CD4-positive, alpha-beta T cell treated with Interleukin-15 for 1 hour (primary cell): ENCODE measurements at places on chromosomes 1 and 21.

- DNase-seq = peak; percentile 73
Observed at GRCh38 chr1:1573843-1574720, 581 bp downstream of the SSU72 start.

DNA sequence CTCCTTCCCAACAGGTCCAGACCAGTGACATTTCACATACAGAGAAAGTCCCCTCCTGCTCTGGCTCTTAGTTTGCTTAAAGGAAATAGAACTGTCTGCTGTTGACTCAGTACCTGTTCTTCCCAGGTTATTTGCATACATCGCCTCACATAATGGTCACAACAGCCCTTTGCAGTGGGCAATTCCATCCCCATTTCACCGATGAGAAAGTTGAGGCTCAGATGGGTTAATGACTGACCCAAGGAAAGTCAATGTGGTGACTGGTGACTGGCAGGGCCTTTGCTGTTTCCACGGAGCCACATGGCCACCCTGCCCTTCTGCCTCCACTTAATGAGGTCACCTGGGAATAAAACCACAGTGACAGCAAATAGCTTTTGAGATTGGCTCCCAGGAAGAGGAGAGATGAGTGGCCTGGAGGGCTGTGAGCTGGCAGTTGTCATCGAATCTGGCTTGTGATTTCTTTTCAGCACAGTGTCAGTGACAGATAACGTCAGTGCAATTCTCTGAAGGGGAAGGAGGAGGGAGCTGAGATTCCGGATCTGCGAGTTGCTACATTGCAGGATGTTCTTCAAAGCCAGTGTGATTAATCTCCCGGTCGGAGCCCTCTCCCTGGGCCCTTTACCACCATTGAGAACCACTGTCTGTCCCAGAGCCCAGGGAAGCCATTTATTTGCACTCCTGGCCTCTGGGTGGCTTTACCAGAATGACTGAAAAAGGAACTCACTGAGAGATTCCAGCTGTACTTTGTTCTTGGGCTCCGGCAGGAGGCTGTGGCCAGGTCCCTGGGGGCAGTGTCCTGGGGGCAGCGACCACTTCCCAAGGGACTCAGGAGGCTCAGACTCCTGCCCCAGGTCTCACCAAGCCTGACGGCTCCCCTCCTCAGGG is 117.2 kb downstream of the CNIH3 start:
- DNase-seq = no peak

DNA sequence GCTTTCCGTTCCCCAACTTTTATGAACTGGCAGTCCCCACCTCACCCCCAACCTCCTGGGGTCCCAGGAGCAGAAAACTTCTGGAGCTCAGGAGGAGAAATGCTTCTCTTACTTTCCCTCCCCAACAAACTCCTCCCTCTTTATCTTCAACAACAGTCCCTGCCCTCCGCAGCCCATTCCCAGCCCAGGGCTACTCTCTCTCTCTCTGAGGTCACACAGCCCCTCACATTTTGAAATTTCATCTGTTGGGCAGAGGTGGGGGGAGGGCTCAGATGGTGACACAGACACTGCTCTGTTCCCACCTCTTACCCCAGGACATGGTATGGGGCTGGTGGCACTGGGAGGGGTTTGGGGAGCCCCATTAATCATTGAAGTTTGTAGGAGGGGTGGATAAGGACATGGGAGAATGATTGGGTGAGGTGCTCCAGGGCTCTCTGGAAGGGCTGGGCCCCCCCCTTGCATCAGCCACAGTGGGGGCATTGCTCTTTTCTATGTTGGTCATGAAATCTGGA is 6.0 kb downstream of the PIK3CD start:
- DNase-seq = no peak

DNA sequence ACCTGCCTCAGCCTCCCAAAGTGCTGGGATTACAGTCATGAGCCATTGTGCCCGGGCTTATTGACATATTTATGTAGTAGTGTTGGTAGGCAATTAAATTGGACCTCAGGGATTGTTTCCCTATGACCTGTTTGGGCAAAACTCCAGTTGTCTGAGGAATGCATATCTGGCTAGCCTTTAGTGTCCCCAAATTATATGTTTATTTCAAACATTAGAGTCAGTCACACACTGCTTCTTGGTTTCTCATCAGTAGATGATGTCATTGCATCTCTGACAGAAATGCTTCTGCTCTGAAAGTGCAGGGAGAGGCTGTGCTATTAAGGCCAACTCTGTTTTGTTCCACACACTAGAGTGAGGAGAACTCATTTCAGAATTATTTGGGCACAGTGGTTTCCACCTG is 12.5 kb downstream of the PIP5K1A start:
- DNase-seq = no peak

GRCh38 chr1:37037690-37038089 is 3.4 kb upstream of the GRIK3 start:
- DNase-seq = no peak

DNA sequence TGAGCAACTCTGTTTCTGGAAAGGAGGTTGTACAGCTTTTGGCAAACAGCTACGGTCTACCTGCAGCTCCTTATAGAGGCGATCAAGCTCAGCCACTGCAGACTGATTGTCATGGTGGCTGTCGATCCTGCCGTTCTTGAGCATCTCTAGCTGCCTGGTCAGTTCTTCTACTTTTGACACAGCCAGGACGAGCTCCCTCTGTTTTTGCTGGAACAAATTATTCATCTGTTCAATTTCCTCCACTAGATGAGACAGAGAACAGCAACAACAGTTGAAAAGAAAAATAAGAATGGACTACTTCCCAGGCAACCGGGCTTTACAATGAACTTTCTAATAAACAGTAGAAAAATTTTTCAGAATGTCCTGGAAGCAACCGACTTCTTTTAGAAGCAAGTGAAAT is 42.5 kb downstream of the TP53BP2 start:
- no peak for DNase-seq

- no peak for DNase-seq
Observed at GRCh38 chr1:58005212-58005611, 541.3 kb downstream of the OMA1 start.

GRCh38 chr1:167158813-167159275 is 61.8 kb upstream of the POU2F1 start:
- no peak for DNase-seq

GRCh38 chr1:18339161-18339560 is 141.6 kb upstream of the KLHDC7A start:
- DNase-seq = no peak

DNA sequence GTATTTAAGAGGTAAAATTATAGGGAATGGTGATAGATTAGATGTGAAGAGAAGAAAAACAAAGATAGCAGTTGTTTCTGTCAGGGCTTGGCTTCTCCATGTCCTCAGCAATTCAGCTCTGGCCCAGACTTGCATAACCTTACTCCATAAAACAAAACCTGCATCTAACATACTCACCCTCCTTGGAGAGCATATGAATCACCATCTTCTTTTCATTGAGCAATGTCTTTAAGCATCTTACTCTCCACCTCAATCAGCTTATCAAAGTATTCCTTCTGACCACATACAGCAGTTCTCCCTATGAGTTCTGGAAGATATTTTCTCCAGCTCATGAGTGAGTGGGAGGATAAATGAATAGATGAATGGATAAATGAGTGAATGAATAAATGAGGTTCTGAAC is 49.0 kb downstream of the RAB3B start:
- no peak for DNase-seq

DNA sequence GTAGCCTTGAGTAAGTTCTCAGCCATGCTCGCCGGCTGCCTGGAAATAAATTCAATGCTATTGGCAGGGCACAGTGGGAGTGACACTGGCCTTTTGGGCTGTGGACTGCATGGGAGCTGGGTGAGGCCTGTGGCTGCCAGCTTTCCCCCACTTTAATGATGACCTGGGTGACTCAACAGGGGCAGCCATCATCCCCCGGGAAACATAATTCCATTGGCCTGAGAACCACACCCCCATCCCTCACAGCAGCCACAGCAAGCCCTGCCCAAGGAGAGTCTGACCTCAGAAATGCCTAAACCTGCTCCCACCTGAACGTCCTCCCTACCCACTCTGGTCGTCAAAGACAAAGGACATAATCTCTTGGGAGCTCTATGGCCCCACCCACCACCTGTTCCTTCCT is 384.0 kb downstream of the LTN1 start:
- no peak for DNase-seq

DNA sequence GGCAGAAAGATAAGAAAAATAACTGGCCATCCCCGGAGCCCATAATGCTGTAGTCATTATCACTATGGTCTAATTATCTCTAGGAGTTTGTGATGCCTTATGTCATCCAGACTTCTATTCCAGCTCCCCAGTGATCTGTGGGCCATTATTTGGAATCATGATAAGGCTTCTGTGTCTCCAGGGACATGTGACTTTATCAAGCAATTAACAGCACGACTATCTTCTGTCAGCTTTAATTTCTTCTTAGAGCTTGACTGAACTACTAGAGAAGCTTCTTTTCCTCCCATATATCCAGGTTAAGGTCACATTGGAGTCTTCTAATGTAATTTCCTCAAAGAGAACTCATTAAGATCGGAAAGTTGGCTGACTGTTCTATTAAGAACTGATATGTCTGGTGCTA is 100.4 kb downstream of the LHX8 start:
- no peak for DNase-seq

DNA sequence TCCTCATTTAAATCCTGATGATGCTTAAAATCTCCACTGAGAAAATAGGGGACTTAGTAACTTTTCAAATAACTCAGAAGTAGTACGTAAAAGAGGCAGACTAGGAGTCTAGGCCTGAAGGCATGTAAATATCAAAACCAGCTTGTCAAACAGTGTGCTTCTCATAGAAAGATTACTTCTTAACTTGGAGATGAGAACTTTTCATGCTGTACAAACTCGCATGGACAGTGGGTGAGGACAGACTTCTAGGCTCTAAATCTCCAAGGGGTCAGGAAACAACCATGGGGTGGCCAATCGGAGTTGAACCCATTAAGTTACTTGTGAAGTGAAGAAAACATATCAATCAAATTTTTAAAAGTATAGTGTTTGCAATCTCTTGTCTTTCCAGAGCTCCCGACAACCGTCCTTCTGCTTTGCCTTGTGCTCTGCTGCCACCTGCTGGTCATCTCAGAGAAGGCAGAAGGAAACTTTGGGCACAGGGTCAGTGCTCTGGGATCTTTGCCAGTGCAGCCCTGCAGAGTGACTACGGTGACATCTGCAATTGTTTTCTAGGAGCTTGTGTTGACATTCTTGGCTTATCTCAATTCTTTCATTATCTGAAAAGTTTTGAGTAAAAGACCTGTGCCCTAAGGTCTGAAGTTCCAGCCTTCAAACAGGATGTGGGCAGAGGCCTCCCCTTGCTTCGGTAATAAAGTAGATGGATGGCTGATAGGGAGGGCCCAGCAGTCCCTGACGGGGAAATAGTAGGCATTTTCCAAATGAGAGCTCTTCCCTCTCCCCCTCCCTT is 105.1 kb upstream of the PDE4B start:
- DNase-seq = peak; percentile 66

DNA sequence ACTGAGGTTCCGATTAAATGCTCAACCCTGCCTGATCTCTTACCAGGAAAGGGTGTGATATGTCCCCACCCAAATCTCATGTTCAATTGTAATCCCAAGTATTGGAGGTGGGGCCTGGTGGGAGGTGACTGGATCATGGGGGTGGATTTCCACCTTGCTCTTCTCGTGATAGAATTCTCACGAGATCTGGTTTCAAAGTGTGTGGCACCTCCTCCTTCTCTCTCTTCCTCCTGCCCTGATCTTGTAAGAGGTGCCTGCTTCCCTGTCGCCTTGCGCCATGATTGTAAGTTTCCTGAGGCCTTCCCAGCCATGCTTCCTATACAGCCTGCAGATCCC is 34.9 kb downstream of the RSPH1 start:
- DNase-seq = no peak

DNA sequence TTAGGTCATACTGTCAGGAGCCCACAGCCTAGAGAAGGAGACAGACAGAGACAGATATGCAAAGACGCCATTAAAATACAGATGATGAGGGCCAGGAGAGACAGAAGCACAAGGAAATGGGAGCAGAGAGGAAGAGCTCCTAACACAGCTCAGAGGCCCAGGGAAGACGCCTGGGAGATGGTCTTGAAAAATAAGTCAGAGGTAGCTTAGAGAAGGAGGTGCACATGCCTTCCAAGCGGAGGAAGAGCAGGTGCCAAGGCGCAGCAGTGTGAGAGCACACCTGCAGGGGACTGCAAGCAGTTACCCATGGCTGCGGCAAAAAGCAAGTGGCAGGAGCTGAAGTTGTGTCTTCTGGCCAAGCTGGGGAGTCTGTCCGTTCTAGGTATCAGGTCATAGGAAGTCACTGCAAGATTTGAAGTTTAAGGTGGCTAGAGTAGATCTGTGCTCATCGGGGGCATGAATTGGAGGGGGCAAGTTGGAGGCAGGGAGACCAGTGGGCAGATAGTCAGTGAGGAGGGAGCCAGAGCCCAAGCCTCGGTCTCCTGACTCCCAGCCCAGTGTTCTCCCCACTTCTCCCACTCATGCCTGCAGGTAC is 1.3 kb upstream of the TRABD2B start:
- DNase-seq = no peak

GRCh38 chr1:109794319-109795132 is 30.8 kb upstream of the EPS8L3 start:
- no peak for DNase-seq

GRCh38 chr1:2384130-2384860 is 7.1 kb downstream of the MORN1 start:
- DNase-seq = peak; percentile 4

GRCh38 chr21:23639721-23640120 is 1967.6 kb downstream of the MRPL39 start:
- DNase-seq = no peak

DNA sequence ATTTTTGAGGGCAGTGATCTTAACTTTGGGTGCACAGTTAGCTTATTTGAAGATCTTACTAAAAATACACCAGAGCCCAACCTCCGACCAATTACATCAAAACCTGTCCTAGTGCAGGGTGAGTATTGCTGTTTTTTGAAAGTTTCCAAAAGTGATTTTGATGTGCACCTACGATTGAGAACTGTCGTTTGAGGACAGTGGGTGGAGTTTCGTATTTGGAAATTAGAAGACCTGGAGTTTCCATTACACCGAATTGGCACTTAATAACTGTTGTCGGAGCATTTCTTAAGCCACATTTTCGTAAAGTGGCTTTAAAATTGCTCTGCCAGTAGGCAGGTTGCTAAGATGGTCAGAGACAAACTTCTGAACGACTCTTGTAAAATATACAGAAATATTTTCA is 1.1 kb downstream of the SOD1 start:
- DNase-seq = no peak

GRCh38 chr1:20485527-20486456 is at the start of gene CAMK2N1:
TSS of gene CAMK2N1 (minus strand) at chr1:20486210. CDS start at chr1:20485379, 831 bp downstream.
- DNase-seq = peak; percentile 60

DNA sequence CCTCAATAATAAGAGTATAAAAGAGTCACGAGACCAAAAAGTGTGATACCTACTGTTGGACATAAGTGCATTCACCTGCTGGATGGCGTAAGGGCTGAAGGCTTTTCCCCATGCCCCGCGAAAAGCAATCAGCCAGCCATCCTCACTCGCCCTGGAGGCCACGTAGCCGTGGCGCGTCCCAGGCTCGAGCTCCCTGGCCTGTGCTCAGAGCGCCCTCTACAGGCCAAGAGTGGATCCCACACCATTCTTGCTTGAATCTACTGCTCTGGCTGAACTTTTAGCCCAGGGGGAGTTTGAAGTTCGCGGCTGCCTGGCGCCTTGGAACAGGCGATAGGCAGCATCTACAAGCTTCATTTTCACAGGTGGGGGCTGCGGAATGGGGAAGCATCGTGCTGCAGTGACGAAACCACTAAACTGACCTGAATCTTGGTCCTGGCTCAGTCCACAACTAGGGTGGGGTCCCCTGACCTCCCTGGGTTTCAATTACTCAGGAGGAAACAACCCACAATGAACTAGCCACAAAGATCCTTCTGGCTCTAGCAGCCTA is 70.3 kb upstream of the SERBP1 start:
- peak; percentile 77 for DNase-seq
